RPMI7951 (cell line): ENCODE measurements at places on chromosomes 12 and 14. TPM values are rescaled to one million over a fixed set of nuclear protein-coding genes. Genes with fewer than 3 reads are reported as not detected.

- DNase-seq, result no peak
These were observed 884.9 kb upstream of the FOXG1 start for GRCh38 chr14:27881646-27882045.

DNA sequence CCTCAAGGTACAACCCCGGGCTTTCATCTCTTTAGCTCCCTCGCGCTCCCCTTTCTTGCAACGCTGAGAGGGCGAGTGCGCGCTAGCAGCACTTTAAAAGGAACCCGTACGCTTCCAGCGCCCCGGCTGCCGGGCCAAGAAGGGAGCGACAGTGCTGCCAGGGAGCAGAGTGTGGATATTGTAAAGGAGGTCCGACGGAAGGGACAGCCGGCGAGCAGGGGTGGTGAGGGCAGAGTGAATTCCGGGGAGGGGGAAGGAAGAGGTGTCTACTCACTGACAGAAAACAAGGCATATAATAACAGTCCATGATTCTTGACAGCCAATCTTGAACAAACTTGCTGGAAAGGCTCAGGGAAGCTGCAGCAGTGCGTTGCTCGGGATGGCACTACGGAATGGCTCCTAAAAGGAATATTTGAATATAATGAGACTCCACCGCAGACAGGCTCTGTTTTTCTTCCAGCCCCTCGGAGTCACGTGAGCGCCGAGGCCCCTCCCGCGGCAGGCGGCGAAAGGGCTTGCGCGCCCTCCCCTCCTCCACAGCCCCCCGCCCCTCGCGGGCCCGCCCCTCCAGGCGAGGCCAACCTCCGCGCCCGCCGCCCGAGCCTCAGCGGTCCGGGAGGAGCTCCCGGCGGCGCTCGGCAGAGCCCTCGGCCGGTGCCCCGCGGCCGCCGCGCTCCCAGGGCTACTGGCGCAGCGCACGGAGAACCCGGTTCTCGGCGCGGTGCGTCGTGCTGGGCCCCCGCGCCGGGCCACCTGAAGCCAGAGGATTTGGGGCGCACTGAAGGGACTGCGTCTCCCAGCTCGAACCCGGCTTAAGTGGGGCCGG, 3.4 kb downstream of the BMP4 start:
- DNase-seq, result peak; percentile 87

The INHBE gene
- total RNA-seq, result 0.24 and 0.88 TPM in 2 replicates

GRCh38 chr12:87796961-87797516, 232.2 kb downstream of the C12orf50 start:
- no peak for DNase-seq

The RXYLT1 gene
- total RNA-seq, result 16.1 and 17.8 TPM in 2 replicates

The OVCH1 gene
- total RNA-seq, result not detected in 2 replicates

GRCh38 chr14:26741711-26742212, 143.9 kb upstream of the NOVA1 start:
- DNase-seq, result no peak

DNA sequence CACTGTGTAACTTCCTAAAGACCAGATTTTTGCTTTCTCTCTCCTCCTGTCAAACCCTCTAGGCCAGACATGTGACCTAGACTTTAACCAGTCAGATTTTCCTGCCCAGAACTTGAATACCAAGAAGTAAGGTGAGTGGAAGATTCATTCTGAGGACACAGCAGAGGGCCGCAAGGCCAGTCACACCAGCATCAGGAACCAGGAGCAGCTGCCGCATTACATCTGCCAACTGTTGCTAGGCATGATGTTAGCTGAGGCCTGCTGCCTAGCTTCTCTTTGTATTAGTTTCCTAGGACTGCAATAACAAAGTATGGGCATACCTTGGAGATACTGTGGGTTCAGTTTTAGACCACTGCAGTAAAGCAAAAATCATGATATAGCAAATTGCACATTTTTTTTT, 101.9 kb upstream of the BMP4 start:
- no peak for DNase-seq

The MMP19 gene
- 4.2 and 4.4 TPM in 2 replicates for total RNA-seq

DNA sequence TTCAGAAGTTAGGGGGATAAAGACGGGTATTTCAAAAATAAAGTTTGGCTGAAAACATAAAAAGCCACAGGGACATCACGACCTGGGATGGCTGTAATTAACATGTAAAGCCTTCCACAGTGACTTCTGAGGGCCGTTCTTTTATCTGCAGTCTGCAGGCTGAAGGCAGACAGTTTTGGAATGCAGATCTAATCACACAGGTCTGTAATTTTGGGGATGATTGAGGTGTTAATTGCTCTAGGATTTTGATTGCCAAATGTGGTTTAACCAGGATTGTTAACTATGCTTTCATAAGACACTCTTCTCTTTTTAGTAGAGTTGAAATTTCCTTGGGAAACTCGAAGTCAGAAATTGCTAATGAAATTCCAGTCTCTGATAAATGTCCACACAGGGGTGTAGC, 355.5 kb downstream of the ATP23 start:
- no peak for DNase-seq

GRCh38 chr14:81818271-81818670, 284.6 kb upstream of the SEL1L start:
- DNase-seq, result no peak

- no peak for DNase-seq
These were observed 6.8 kb downstream of the KRT2 start for GRCh38 chr12:52645120-52645761.

DNA sequence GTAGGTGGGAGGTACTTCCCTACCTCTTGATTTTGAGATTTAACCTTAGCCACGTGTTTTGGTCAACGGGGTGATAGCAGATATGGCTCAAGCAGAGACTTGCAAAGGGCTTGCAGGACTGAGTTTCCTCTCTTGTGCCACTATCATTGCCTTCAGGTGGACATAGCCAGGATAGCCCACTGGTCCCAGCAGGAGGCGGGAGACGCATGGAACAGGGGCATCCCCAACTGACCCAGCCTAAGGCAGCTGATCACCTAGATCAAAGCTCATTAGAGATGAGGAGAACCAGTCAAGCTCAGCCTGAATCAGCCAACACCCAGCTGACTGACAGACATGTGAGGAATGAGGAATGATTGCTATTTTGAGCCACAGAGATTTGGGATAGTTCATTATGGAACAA, 49.6 kb downstream of the CALM1 start:
- no peak for DNase-seq

DNA sequence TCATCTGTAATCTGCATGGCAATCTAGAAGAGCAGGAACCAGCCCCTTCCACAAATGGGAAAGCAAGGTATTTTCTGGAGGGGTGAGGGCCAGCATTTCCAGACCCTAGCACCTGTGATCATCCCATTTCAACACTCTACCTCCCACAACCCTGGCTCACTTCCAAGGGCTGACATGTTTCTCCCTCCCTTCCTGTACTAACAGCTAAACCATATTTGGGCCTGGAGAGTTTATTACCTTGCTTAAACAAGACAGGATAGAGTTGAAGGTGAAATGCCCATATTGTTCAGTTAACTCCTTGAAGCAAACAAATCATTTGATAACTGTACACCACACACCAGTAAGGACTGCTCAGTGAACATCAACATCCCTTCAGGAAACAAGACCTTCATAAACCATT, 158.4 kb downstream of the PPM1H start:
- DNase-seq, result no peak

The KRT75 gene
- total RNA-seq, result not detected in 2 replicates

The RNASE1 gene
- 1.1 and 2.2 TPM in 2 replicates for total RNA-seq

GRCh38 chr12:45726603-45727300, 2.8 kb upstream of the ARID2 start:
- peak; percentile 24 for DNase-seq

GRCh38 chr14:52051871-52052270, 17.0 kb downstream of the NID2 start:
- peak; percentile 40 for DNase-seq

- peak; percentile 29 for DNase-seq
These were observed 383.5 kb downstream of the ZFP36L1 start for GRCh38 chr14:68409387-68409786.

The CLEC2A gene
- total RNA-seq, result not detected in 2 replicates

The SLC10A1 gene
- not detected in 2 replicates for total RNA-seq

DNA sequence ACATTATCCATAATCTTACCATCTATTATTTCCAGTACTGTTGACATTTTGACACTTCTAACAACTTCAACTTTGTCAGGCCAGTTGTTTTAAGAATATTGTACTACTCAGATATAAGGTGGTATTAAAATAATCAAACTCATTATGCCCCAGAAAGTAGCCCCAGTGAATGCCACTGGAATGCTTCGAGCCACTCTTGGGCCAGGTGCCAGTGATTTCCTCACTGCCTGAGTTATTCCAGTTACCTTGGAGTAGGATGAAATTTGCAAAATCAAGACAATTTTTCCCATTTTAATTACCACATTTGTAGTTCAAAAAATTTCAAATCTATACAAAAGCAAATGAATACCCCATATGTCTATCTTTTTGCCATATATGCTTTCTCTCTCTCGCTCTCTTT, 9.2 kb downstream of the CIPC start:
- DNase-seq, result no peak

DNA sequence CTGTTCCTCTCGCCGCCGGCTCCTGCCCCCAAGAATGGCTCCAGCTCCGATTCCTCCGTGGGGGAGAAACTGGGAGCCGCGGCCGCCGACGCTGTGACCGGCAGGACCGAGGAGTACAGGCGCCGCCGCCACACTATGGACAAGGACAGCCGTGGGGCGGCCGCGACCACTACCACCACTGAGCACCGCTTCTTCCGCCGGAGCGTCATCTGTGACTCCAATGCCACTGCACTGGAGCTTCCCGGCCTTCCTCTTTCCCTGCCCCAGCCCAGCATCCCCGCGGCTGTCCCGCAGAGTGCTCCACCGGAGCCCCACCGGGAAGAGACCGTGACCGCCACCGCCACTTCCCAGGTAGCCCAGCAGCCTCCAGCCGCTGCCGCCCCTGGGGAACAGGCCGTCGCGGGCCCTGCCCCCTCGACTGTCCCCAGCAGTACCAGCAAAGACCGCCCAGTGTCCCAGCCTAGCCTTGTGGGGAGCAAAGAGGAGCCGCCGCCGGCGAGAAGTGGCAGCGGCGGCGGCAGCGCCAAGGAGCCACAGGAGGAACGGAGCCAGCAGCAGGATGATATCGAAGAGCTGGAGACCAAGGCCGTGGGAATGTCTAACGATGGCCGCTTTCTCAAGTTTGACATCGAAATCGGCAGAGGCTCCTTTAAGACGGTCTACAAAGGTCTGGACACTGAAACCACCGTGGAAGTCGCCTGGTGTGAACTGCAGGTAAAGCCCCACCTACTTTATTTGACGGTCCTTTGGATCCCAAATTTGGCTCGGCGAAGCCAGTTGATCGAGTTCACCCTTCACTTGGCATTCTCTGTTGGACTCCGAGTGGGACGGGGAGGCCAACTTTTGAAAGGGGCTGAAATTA, 1.5 kb downstream of the WNK1 start:
- DNase-seq, result peak; percentile 33
